Activated naive CD8-positive, alpha-beta T cell treated with anti-CD3 and anti-CD28 coated beads, Interleukin-2, amount 50 U/mL, for 24 hours (primary cell): ENCODE measurements at places on chromosomes 13 and 19.
A peak's percentile ranks its signal among the peaks of the same experiment; 100 is the strongest.

DNA sequence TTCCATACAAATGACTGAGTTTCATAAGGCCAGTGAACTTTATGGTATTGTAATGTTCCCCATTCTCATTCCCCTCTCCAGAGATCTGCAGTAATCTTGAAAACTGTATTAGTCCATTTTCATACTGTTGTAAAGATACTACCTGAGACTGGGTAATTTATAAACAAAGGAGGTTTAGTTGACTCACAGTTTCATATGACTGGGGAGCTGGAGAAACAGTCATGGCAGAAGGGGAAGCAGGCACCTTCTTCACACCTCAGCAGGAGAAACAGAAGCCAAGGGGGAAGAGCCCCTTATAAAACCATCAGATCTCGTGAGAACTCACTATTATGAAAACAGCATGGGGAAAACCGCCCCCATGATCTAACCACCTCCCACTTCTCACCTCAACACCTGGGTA is 318.7 kb upstream of the KLF12 start:
- DNase-seq: no peak

DNA sequence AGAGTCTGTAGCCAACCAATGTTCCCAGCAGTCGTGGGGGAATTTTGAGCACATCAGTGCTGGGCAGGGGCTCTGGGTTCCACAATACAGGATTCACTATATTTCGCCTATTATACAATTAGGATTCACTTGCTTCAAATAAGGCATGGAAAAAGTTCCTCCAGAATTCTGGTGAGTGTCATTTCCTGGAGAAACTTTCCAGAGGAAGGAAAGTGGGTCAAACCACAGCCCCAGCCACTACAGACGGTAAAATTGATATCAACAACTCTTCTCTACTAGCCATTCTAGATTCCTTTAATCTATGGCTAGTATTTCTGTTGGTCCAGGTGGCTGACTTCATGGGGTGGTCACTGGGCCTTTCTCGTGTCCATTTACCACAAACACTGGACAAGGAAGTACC is 10.5 kb downstream of the MYCBP2 start:
- no peak for DNase-seq

GRCh38 chr19:15124572-15125231 is 17.5 kb downstream of the SYDE1 start:
- no peak for DNase-seq

- DNase-seq: peak; percentile 14
These were observed 41.6 kb upstream of the ZNF730 start for GRCh38 chr19:23075031-23075733.

DNA sequence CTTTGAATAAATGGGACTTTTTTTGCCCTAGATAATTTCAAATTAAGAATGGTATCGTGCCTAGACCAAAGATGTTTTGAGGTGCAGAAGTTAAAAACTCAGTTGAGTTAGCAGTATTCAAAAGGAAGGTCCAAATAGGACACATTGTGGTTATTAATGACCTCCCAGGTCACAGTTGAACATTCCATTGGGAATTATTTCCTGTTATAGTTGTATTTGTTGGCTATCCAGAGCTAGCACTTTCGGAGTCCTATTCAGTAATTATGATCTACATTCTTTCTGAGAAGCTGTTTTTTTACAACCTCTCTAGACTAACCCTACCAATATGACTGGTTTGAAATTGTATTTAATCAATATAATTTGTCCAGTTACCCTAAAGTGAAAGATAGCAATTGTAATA is 83.7 kb downstream of the MAB21L1 start:
- DNase-seq: no peak

DNA sequence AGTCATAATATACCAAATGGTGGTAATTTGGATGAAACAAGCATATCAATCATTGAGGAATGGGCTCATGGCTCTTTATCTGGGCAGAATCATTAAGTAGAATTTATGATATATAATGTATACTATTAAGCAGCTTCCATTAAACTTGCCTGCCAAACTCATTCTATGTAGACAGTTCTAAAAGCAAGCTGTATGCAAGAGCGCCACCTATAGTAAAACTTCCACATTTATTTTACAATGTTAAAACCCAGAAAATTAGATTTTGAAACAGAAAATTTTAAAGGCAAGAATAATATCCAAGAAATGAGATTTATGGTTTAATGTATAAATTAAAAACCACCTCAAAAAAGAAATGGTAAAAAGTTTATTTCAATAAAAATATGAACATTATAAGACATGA is 161.5 kb downstream of the MZT1 start:
- DNase-seq: no peak

DNA sequence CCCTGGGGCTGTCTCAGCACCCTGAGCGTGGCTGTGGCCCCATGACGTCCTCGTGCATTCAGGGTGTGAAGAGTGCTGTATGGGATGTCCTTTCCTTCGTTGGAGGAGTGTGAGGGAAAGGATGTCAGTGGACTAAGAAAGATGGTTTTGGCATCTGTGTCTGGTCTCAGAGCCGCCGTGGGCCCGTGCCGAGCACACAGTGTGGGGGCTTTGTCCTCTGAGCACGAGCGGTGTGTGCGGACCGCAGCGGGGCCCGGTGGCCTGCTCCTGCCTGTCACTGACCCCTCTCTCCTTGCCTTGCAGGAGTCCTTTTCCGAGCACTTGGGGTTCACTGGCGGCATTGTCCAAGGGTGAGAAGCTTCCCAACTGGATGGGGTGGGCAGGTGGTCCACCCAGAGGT is 63.3 kb upstream of the LDLR start:
- no peak for DNase-seq

DNA sequence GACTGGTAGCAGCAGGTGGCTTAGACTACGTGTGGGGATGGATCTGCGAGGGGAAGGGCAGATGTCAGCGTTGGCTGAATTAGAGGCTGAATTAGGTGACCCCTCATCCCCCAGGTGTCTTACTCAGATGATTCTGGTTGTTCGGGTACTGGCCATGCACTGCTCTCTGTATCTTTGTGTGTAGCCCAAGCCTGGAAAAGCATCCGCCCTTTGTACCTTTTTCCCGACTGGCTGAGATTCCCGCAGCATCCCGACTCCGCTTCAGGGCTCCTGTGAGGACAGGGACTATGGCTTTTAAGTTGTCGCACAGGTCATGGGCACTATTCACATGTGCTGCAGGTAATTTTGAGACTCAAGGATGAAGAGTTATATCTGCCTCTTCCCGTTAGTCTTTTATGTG is 7.2 kb downstream of the TFDP1 start:
- no peak for DNase-seq

- DNase-seq: no peak
These were observed 242.8 kb downstream of the ENOX1 start for GRCh38 chr13:43544011-43544410.

GRCh38 chr19:7333198-7334118 is 15.3 kb upstream of the ARHGEF18 start:
- no peak for DNase-seq

DNA sequence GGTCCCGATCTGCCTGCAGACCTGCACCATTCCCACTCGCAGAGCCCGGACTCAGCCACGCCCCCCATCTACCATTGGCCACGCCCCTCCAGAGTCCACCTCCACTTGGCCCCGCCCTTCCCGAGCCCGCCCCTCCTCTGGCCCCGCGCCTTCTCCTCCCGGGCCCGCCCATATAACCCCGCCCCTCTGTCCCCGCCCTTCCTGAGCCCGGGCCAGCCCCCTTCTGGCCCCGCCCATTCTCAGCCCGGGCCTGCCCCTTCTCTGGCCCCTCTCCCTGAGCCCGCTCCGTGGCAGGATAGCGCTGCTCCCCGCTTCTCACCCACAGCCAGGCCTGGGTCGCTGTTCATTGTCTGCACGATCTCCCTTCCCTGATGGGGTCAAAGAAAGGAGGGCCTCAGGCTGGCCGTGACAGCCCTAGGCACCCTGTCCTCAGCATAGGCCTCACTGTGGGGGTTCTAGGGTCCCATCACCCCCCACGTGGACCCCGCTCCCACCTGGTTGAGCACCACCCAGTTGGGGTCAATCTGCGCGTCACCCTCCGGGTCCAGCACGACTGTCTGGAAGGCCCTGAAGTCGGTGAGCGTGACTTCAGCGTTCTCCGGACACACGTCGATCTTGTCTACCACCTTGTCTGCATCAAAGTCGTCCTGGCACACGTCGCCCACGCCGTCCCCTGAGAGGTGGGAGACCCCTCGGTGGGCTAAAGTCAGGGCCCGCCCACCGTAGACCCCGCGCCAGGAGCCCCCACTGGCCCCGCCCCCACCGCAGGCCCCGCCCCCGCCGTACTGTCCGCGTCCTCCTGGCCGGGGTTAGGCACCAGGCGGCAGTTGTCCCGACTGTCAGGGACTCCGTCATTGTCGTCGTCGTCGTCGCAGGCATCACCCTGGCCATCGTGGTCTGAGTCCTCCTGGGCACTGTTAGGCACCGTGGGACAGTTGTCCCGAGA is 5.7 kb downstream of the COMP start:
- peak; percentile 83 for DNase-seq

- DNase-seq: peak; percentile 48
These were observed 330.8 kb downstream of the DLEU7 start for GRCh38 chr13:50512474-50513299.

GRCh38 chr13:97798836-97799235 is 154.6 kb upstream of the IPO5 start:
- DNase-seq: no peak

GRCh38 chr13:79825959-79826358 is 345.0 kb downstream of the NDFIP2 start:
- no peak for DNase-seq

- DNase-seq: peak; percentile 98
These were observed at the start of gene JUNB for GRCh38 chr19:12791345-12792050. TSS of gene JUNB (plus strand) at chr19:12791486. CDS start at chr19:12791772, 286 bp downstream.

GRCh38 chr19:54905803-54906511 is at the start of gene NCR1:
TSS of gene NCR1 (plus strand) at chr19:54906148. CDS start at chr19:54906188, 40 bp downstream.
- DNase-seq: peak; percentile 13

DNA sequence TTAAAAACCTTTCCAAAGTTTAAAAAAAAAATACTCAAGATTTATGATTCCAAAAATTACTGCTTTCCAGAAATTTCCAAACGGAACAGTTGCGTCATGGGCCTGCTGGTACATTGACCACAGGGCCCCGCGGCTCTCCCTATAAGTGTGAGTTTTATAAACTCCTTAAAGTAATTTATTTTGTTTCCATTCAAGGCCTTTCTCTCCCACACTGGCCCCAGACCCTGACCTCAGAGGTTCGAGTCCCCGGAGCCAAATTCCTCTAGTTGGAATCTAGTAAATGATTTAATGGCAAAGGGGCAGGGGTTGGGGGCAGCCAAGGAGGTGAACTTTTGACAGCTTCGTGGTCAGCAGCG is 97.5 kb downstream of the INSR start:
- no peak for DNase-seq

DNA sequence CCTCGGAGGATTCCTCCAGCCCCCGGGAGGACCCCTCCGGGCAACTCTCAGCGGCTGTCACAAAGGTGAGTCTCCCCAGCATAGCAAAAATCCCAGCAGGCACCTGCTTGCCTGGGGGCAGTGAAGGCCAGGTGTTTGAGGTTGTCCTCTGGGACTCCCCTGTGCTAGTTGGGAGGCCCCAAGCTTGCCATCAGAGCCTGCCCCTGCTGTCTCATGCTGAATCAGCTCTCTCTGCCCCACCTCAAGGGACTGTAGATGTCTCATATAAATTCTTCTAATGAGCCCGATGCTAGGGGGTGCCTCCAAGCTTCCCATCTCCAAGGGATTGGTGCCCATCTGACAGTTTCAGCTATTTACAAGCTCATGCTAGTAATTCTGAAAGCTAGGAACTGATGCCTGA is 53.6 kb downstream of the NWD1 start:
- no peak for DNase-seq

DNA sequence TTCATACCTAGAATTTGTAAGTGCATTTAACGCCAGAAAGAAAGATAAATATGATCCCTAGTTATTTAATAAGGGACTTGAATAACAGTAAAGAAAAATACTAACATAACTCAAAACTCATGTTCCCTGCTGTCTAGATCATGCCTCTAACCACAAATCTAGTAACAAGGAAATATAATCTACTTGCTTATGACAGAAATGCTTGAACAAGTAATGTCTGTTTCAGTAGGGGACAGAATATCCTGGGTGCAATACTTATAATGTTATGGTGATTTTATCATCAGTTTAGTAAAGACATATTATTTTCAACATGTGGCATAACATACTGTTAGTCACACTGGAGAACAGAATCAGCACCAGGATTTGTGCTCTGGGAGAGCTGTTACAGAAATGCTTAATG is 861.9 kb upstream of the SLITRK1 start:
- no peak for DNase-seq
